ENCODE measurements at places on chromosomes 6 and 20.

- no peak for DNase-seq
Observed at GRCh38 chr6:165484178-165484889, 174.9 kb upstream of the C6orf118 start.

DNA sequence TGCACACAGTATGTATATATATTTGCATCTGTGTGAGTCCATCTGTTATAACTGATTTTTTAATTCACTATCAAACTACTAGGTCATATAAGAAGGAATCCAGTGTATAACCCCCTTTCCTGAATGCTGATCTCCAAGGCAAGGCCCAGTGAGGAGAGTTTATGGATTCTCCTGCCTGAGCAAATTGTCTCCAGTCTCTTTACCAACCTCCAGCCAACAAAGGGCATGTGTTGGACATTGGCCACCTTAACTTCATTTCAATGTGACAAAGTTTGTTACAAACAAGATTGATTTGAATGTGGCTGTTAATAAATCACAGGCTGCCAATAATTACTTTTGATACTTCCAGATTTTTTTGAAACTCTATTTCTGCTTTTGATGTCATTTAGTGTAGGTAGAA is 191.6 kb downstream of the HAO1 start:
- DNase-seq = no peak

DNA sequence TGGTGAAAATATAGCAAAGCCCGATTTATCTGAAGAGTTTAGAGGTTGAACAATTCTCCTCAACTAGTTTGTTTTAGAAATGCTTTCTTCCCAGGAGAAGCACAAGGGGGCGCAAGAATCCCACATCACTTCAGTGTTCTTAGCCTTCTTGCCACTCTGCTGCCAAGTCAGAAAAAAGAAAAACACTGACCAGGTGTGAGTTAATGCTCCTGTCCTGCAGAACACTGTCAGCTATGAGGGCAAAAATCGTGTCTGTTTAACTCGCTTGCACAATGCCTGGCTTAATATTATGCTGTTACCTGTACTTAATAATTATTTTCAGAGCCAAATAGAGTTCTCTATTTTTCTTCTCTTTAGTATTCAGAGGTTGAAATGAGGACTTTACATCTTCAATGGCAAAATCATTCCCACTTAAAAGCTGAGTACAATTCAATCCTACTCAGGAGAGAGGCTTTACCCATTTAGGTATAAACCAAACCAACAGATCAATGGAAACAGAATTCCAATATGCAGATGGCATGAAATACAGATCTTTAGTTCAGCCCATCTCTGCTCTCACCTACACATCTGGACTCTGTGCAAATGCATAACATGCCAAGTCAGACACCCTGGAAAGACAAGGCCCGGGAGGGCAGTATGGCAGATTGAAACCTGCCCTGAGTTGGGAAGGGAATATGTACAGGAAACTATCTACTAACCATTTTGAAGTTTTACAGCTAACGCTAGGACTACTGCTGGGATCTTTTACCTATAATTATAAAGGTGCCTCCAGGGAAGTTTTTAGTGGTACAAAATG is 71.4 kb upstream of the TULP1 start:
- DNase-seq = no peak

GRCh38 chr20:18412221-18412901 is 54.5 kb downstream of the DZANK1 start:
- no peak for DNase-seq
